Posterior cingulate gyrus (tissue), 11 donors: ENCODE measurements at places on chromosomes 6 and 20.
A peak's percentile ranks its signal among the peaks of the same experiment; 100 is the strongest.

DNA sequence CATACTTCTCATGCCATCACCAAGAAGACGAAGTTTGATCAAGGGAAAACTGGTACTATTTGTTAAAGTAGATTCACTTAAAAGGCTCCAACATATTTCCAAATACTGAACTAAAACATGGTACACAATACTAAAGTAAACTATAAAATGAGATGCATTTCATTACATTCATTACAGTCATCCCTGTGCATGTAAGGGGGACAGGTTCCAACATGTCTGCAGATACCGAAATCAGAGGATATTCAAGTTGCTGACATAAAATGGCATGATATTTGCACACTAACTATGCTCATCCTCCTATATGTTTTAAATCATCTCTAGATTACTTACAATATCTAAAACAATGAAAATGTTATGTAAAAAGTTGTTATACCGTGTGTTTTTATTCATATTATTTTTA lies 893.9 kb upstream of the MANEA start:
- DNase-seq = no peak

GRCh38 chr6:75855052-75855451 lies 106.0 kb downstream of the MYO6 start:
- no peak for DNase-seq

DNA sequence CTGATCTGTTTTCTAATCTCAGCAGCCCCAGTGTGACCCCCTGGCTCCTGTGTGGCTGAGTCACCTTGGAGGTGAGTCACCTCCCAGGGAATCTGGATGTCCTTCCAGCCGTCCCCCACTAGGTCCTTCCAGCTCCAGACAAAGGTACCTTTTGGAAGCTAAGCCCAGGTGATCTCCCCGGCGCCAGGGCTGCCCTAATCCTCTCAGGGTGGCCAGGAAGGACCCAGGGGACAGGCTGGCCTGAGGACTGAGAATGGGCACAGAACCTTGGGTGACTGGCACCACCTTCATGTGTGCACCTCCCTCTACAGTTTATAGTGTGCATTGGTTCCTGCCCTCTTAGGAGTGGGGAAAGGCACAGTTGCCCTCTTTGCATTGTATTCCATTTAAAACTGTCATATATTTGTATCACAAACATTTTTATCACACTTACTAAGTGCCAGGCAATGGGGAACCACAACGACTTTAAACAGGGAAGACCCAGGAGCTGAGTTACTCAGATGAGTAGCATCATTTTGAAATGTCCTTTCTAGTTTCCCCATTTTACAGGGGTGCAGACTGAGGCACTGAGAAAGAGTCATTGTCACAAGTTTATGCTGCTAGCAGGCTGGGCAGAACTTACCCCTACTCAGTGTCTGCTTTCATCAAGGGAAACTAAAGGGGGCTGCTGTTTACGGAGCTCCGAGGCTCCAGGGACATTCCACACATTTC lies 2.6 kb upstream of the BPIFB4 start:
- no peak for DNase-seq

- DNase-seq = no peak
Measured at GRCh38 chr6:38525888-38526287, 113.8 kb downstream of the BTBD9 start.

DNA sequence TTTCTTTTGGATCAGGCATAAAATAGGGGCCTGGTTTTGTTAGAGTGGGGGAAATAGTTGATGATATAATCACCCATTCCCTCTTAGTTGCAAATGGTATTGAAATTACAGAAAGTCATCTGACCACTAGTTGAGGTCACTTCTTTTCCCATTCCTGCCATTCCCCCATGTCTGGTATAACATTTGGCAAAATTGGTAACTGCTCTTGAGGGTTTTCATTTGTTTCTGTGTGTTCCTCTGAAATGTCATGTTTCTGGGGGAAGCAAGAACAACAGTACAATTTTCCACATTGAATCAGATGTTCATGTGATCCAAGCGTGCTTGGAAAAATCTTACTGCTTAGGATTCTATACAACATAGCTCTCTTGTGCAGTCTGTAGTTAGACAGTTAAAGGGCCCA lies 7.3 kb downstream of the AIG1 start:
- DNase-seq = no peak

DNA sequence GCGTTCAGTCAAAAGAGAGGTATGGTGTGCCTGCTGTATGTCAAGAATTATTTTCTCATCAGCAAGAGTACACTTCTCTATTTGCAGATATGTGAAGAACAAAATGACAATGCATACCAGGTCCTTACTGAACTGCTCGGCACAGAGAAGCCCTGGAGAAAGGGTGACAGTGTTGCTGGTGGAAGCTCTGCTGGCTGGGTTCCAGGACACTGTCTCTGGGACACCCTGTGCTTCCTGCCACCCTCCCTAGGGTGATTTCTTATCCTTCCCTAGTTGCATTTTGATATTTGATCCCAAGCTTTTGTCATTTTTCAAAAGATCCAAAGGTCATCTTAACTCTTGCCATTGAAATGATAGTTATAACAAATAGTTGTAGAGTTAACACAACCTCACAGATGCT lies 8.3 kb upstream of the CST5 start:
- no peak for DNase-seq

GRCh38 chr20:35039846-35040489 lies 52.6 kb downstream of the TRPC4AP start:
- no peak for DNase-seq

GRCh38 chr6:138331984-138332383 lies 45.7 kb upstream of the SMIM28 start:
- no peak for DNase-seq

DNA sequence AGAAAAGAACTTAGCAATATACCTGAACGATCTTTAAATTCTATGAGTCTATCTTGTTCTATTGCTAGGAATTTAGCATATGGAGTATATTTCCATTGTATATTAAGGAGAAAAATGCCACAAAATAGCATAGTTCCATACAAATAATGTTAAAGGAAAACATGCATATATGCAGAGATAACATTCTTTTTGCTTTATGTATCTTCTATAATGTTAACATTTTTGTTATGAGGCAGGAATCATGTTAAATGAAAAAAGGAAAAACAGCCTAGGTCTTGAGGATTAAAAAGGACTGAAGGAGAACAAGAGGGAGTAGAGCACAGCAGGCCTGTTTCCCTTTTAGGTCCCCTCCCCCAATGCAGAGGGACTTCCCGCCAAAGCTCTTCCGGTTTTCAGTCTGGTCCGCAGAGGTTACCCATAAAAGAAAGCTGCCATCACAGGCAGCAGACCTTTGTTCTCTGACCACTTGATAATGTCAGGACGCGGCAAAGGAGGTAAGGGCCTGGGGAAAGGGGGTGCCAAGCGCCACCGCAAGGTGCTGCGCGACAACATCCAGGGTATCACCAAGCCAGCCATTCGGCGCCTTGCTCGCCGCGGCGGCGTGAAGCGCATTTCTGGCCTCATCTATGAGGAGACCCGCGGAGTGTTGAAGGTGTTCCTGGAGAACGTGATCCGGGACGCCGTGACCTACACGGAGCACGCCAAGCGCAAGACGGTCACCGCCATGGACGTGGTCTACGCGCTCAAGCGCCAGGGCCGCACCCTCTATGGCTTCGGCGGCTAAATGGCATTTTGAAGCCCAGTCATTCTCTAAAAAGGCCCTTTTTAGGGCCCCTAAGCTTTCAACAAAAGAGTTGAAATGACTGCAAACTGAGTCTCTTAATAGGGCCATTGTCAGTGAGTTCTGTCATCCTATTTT lies 108.4 kb upstream of the PRSS16 start:
- DNase-seq = no peak

DNA sequence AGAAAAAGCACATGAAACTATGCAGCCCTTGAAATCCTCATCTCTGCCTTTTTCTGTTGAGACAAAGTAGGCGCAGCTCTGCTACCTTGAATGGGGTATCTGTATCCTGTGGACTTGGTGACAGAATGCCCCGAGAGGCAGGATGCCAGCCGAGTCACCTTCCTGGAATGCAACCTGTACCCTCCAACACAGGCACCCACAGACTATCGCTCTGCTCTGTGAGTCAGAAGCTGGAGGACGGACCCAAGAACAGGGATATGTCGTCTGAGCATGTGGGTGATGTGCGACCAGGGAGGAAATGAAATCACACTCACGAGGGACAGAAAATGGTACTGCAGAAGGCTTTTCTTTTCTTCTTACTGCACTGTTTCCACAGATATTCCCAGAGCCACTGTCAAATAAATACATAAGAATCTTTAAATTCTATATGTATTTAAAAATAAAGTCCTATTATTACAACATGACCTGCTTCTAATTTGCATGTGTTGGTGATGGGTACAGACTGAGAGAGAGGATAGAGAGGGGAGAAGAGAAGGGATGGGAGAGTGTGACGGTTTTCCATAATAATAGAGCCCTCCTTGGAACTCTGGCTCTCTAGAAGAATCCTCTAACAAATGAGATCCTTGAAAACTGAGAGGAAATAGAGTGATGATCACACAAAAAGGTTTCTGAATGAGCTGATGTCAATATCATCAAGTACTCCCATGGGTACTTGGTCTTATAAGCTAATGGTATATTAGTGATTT lies 308.1 kb downstream of the FOXC1 start:
- DNase-seq = peak; percentile 40

GRCh38 chr6:32244270-32244669 lies 20.4 kb upstream of the NOTCH4 start:
- no peak for DNase-seq

DNA sequence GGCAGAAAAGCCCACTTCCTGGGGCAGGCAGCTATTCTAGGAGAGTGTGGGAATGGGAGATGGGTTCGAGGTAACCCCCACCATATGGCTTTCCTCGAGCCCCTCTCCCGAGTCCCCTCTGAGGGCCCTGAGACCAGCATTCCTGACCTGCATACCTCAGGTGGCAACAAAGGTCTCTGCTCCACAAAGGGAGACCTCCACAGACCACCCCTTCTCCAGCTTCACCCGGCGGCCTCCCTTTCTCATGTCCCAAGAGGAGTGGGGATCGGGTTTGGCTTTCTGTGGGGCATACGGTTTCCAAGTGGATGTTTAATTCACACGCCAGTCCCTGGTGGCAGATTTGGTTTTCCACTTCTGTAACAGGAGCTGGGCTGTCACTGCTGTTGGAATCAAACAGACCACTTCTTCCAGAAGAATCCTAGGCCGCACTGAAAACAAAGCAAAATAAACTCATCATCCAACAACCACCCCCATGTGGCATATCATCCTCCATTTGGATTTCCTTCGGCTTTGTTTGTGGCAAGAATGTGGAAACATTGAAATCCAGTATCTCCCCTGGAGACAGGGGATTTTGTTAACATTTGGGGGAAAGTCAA lies 83.2 kb downstream of the DLL1 start:
- DNase-seq = no peak

GRCh38 chr6:35181933-35182612 lies 31.7 kb upstream of the SCUBE3 start:
- no peak for DNase-seq

- DNase-seq = no peak
Measured at GRCh38 chr20:45052698-45053429, 48.1 kb downstream of the KCNS1 start.

GRCh38 chr6:46796848-46797580 lies 3.8 kb downstream of the MEP1A start:
- DNase-seq = no peak
